DMS 273 treated with DMSO at 0.1 percent for 48 hours (cell line): ENCODE measurements at places on chromosomes 7 and 10.

- DNase-seq: no peak
Observed at GRCh38 chr10:124019886-124020797, 73.3 kb downstream of the CHST15 start.

DNA sequence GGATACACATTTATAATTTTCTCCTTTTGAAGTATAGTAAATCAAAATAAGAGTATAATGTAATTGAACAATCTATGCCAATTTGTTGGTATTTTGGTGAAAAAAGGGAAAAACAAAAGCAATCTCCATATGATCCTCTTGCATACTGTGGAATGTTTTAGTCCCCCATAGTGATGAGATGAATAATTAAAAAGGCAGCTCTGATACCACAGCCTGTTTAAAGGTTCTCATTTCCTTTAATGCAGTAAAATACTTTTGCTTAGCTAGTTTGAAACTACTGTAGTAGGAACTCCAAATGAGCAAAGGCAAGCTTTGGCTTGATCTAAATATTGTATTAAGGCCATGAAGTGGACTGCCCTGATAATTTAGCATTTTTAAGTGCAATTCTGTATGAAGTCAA lies 77.6 kb downstream of the VTI1A start:
- DNase-seq: no peak

DNA sequence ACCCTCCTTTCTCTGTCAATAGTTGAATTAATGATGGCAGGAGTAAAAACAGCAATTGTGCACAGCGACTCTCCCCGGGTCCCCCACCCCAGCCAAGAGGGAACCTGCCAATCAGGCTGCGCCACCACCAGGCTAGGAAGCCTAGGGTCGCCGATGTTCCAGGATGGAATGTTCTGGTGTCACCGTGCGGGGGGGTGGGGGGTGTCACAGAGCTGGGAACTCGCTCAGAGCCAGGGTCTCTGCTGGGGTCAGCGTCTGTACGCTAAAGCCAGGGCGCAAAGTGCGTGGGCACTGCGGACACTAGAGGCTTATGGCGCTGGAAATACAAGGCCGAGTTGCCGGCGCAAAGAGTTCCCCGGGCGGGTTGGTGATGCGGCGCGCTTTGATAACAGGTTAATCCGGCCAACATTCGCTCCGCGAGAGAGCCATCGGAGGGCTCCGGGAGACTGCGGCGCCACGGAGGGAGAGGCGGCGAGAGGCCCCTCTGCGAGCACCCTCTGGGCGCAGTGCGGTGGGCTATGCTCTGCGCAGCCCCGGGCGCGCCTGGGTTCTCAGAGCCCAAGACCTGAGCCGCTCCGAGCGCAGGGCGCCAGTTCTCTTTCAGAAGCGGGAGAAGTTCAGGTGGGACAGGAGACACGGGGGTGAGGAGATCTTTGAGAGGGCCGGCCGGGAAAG lies 192.3 kb downstream of the EMX2 start:
- DNase-seq: no peak

- no peak for DNase-seq
Observed at GRCh38 chr10:64537928-64538327, 1016.7 kb downstream of the REEP3 start.
